ENCODE measurements at places on chromosomes 11 and 22.

- DNase-seq, result no peak
Measured at GRCh38 chr11:13134066-13134465, 125.0 kb downstream of the RASSF10 start.

- DNase-seq, result no peak
Measured at GRCh38 chr11:100296051-100296679, 390.9 kb upstream of the ARHGAP42 start.

- no peak for DNase-seq
Measured at GRCh38 chr11:69491071-69492031, 9.9 kb downstream of the LINC01488 start.

GRCh38 chr11:80993536-80993935 is 1552.7 kb upstream of the TENM4 start:
- DNase-seq, result no peak

GRCh38 chr11:102950622-102951081 is 4.9 kb downstream of the MMP13 start:
- no peak for DNase-seq

- DNase-seq, result no peak
Measured at GRCh38 chr22:22935056-22935545, 47.5 kb downstream of the IGLL5 start.

GRCh38 chr11:2142762-2143202 is 3.6 kb upstream of the IGF2 start:
- no peak for DNase-seq

- DNase-seq, result no peak
Measured at GRCh38 chr11:17714356-17714854, 5.0 kb upstream of the MYOD1 start.

- DNase-seq, result no peak
Measured at GRCh38 chr11:109363682-109364081, 58.3 kb upstream of the C11orf87 start.

DNA sequence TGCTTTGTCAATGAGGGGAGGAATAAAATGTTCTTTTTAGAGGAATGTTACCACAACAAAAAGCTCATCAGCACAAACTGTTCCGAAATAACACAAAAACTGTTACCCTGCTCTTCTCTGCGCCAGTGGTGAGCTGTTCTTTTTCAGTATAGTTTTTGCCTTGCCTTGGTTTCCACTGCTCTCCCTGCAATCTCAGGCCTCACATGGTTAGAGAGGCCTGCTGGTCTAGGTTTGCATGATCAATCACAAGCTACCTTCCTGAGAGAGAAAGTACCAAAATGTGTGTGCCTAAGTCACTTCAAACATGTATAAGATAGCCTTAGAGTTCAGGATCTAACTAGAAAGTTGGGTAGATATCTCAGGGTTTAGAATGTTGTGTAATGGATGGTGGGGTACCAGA is 114.6 kb downstream of the STIM1 start:
- no peak for DNase-seq

- no peak for DNase-seq
Measured at GRCh38 chr11:88520391-88520790, 182.9 kb upstream of the CTSC start.

DNA sequence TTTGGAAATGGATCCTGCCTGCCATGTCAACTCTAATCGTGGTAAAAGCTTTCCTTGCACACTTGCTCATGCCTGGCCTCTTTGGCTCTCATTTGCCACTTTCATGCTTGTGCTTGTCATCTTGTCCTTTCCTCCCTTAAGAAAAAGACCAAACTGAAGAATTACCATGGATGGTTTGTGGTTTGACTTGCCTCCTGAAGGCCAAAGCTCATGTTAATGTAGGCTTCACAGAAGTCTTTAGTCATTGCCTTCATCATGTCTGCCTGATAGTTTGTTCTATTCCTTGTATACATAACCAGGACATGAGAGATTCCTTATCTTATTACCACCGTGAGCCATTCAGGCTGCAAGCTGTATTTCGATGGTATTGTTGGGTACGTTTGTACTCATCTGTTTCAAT is 17.3 kb downstream of the TEAD1 start:
- no peak for DNase-seq

DNA sequence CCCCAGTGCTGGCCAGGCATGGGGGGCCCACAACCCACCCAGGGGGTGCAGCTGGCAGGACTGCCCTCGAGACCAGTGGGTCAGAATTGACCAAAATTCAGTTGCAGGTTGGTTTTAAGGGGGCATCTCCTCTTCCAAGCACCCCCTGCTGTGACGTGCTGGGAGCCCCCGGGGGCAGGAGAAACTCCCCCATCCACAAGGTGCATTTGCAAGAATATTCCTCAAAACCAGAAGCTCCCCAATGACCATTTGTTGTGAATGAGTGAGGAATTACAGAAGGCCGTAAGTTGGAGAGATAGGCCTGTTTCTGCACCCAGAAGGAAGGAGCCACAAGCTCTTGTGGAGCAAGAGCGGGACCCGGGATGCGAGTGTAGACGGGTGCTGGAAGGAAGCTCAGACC is 414.5 kb downstream of the BRD1 start:
- no peak for DNase-seq

DNA sequence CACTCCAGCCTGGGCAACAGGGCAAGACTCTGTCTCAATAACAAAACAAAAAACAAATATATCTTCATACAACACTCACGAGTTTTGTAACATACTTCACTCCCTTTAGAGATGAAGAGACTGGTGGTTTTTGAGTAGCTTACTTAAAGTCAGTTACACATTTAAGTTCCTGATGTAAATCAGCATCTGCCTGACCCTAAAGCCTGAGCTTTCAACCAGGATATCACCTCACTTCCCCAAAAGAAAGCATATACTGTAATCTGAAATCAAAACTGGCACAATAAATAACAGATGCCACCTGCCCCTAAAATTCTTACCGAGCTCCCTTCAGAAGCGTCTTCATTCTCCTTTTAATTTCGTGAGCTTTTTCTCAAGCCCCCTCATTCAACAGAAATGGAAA is 31.5 kb downstream of the LARGE1 start:
- no peak for DNase-seq

DNA sequence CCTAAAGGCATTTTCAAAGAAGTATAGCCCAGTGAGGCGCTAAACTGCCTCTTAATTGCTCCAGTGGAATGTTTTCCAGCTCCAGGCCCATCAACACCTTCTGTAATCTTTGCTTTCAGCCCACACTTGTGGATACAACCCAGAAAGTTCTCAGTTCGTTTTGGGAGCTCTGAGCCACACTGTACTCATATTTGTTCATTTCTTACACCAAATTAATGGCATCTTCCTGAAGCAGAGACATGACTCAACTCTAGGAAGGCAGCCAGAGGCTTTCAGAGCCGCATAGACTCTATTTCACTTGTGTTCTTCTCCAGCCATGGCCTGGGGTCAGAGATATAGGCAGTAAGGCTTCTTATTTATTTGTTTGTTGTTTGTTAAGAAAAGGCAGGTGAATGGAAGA is 175.5 kb upstream of the NCAM1 start:
- no peak for DNase-seq

GRCh38 chr11:19813158-19813879 is 100.7 kb downstream of the NAV2 start:
- DNase-seq, result no peak

DNA sequence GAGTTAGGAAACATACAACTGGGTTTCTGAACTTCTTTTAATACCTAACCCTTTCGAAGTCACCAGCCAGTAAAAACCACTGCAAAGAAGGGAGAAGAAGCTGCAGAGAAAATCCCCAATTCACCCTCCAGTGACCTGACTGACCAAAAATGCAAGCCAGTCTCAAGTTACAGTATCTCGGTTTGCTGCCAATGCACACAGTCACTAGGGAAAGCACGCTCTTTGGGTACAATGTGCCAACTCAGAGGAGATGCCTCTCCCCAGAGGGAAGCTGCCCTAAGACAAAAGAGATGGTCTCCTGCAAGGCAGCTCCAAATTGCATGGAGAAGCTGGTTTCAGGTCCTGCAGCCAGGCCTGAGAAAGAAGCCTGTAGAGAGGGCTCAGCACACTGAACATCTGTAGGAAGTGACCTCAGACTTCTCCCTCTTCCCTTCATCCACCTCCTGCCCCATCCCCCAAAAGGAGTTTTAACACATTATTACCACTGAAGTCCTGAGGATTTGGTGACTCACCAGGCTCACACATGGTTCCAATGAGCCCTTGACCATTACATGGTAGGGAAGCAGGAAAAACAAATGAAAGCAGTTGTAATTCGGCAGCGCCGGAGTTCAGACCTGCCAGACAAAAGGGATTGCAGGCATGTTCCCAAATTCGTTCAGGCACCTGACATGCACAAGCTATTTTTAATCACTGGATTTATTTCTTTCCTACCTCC is 90.1 kb downstream of the ETS1 start:
- no peak for DNase-seq

GRCh38 chr11:122593473-122594420 is 61.8 kb upstream of the UBASH3B start:
- no peak for DNase-seq

- no peak for DNase-seq
Measured at GRCh38 chr11:44188643-44189042, 93.2 kb downstream of the EXT2 start.

Measured in Kasumi-1 (cell line).